ENCODE measurements at places on chromosomes 13 and 19. TPM values are rescaled to one million over a fixed set of nuclear protein-coding genes. Genes with fewer than 3 reads are reported as not detected.

GRCh38 chr13:106151056-106151699, 384.3 kb downstream of the EFNB2 start:
- DNase-seq, result no peak

DNA sequence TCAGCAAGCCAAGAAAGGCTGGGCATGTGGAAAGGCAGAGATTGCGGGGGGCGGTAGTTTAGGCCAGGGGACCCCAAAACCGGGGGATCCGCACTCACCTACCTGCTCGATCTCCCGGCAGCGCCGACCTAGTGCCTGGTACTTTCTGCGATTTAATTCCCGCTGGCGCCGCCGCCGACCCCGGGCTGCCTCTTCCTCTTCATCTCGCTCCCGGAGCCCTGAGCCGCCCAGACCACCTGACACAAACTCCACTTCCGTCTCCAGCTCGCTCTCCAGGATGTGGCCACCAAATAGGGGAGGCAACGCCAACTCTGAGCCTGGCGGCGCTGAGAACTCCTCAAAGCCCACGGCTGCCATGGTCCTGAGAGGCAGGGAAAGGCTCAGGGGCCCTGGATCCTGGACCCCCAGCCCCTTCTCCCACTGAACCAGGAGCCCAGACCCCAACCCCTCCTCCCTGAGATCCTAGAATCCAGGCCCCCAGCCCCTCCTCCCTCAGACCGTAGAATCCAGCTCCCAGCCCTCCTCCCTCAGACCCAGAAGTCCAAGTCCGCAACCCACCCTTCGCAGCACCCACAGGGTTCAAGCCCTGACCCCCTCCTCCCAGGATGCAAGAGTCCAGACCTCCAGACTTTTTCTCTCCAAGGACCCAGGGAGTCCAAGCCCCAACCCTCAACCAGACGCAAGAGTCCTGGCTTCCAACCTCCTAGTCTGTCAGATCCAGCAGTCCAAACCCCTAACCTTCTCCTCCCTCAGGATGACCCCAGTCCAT, 933 bp downstream of the TFPT start:
- DNase-seq, result no peak

DNA sequence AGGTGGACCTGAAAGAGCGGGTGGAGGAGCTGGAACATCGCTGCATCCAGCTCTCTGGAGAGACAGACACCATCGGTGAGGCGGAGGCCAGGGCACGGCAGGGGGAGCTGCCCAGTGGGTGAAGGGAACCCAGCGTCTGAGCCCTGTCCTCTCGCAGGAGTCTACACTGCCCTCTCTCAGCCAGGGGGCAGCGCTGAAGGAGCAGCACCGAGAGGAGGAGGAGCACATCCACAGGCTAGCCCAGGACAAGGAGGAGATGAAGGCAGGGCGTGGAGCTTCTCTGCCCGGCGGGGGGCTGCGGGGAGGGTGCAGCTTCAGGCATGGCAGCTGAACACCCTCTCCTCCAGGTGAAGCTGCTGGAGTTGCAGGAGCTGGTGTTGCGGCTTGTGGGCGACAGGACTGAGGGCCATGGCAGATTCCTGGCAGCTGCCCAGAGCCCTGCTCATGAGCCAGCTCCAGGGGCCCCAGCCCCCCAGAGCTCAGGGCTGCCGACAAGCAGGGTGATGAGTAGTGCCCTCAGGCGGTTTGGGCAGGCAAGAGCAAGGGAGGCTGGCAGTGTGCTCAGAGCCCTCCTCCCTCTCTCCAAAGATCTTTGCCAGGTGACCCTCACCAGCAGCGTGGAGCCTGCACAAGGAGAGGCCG, 31.4 kb upstream of the ZNF492 start:
- DNase-seq, result no peak

DNA sequence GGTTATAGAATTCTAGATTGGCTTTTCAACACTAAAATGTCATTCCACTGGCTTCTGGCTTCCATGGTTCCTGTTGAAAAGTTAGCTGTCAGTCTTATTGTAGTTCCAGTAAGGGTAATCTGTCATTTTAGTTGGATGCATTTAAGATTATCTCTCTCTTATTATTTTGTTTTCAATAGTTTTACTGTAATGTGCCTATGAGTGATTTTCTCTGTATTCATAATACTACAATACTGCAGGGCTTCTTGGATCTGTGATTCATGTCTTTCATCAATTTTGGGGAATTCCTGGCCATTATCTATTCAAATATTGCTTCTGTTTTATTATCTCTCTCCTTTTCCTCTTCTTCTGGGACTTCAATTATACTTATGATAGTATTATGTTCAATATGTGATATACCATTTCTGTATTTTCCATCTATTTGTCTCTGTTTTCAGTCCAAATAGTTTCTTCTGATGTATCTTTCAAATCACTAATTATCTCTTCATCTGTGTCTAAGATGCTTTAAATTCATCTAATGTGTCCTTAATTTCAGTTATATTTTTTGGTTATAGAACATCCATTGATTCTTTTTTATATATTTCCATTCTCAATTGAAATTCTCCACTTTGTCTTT, 101.5 kb downstream of the KCTD15 start:
- no peak for DNase-seq

DNA sequence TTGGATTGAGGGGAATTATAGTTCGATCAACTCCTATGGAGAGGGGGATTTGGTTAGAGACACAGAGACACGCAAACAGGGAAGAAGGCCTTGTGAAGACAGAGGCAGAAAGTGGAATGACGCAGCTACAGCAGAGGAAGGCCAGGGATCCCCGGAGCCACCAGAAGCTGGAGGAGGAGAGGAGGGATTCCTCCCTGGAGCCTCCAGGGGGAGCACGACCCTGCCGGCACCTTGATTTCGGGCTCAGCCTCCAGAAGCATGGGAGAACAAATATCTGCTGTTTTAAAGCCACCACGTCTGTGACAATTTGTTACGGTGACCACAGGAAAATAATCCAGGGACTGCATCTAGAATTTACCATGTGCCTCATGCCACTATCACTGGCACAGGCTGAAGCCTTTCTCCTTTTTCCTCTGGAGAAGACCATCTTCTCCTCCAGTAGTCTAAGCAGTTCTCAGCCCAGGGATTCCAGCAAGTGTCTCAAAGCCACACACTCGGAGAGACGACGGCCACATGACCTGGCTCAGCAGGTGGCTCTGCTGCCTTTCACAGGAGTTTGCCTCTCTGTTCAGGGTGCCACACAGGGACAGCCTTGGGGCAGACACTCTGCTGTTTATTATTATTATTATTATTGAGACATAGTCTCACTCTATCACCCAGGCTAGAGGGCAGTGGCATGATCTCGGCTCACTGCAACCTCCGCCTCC, 39.9 kb upstream of the CCNE1 start:
- peak; percentile 58 for DNase-seq

DNA sequence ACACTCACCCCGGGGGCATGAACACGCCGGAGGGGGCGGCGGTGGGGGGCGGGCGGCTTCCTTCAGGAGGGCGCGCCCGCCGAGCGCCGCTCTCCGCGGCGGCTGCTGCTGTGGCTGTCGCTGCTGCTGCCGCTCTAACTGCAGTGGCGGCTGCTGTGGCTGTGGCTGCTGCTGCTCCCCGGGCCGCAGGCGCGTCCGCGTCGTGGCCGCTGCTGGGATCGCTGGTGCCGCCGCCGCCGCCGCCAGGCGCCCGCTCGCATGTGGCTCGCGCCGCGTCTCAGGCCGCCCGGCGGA, at the start of gene BBC3:
Gene BBC3 (minus strand): TSS at position 279 of the 294 bp plus-strand sequence. CDS start 2,768 bp downstream, outside the sequence.
- DNase-seq, result no peak

DNA sequence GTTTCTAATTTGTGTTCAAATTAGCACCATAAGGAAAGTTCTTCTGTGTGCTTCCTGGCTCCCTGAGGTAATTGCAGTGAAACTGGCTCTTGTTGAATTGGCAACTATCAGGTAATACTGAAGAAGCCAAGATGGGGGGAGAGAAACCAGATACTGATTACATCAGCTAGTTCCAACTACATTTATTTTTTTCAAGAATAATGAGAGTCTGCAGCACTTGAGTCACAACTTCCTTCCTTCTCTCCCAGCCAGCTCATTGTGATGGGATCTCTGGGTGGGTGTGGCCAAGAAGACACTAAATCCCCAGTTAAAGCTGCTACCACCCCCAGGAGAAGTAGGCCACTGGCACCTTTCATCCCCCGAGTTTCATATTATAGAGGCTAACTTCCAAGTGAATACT, 100.7 kb upstream of the RXFP2 start:
- DNase-seq, result no peak

DNA sequence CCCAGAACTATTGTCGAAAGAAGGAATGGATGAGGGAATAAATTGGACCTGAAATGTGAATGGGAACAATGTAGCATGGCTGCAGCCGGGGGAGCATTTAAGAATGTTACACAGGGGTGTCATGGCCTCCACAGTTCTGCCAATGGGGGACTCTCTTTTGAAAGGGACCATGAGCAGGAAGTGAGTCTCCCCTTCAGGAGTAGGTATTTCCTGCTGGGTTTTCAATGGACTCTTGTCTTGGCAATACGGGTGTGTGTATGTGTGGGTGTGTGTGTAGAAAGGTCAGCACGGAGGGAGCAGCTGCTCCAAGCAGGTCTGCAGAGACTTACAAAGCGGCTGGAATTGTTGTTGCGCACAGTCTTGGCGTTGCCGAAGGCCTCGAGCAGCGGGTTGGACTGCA, 24.4 kb downstream of the MYO1F start:
- DNase-seq, result no peak

- DNase-seq, result no peak
Observed at GRCh38 chr13:79112016-79112415, 294.0 kb downstream of the RBM26 start.

DNA sequence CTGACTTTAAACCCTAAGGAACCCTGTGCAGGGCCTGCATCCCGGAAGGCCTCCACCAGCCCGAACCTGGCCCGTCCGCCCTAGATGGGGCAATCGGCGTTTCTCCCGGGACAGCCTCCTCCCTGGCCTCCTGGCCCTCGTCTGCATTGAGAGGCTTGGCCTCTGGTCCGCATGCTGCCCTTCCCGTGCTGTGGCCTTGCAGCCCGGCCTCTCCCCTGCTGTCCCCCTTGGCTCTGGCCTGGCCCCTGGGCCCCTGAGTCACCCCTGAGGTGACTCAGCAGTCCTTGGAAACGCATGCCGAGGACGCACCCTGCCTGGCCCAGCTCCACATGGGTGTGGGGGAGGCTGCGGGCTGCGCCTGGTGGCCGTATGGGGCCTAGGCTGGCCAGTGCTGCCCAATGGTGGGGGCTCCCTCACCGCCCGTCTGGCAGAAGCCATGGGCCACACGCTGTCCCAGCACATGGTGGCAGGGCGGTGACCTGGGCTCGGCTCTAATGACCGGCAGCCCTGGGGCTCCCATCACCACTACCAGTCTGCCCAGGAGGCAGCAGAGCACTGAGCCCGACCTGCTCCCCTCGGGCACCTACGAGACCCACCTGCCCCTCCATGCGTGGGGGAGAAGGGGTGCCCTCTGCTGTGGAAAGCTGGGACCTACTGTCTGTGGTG, 25.7 kb downstream of the SH3GL1 start:
- DNase-seq, result no peak

GRCh38 chr19:287381-287871, 3.8 kb downstream of the PLPP2 start:
- DNase-seq, result no peak

DNA sequence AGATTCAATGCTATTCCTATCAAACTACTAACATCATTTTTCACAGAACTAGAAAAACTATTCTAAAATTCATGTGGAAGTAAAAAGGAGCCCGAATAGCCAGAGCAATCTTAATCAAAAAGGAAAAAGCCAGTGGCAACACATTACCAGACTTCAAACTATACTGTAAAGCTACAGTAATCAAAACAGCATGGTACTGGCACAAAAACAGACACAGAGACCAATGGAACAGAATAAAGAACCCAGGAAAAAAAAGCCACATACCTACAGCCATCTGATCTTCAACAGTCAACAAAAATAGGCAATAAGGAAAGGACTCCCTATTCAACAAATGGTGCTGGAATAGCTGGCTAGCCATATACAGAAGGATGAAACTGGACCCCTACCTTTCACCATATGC, 10.4 kb upstream of the SOHLH2 start:
- DNase-seq, result no peak

DNA sequence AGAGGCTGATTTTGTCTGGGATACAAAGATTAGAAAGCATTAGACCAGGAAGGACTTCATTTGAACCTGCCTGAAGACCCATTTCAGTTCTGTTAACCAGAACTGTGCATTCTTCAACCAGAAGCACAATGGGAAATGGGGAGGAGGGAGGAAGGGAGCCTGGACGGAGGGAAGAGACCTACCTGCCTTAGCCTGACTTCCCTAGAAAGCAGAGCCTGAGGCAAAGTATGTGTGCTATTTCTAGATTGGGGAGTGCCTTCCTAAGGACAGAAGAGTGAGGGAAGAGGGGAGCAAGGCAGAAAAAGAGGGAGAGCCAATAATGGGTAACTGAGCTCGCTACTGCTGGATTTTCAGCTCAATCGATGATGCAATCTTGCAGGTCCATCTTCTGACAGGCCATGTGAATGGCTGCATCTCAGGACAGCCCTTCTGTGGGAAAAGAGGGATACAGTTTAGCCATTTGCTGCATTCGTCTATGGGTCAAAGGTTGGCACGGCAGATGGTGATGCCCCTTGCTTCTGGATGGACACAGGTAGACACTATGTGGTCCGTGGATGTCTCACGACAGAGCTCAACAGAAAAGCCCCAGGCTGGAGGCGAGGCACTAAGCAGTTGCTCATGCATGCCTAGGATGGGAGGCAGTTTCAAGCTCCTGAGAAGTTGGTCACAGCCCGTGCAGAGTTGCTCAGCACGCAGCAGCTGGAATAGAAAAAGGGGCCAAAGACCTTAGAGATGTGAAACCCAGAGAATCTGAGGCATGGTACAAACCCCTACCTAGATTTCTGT, 78.8 kb upstream of the UBL3 start:
- DNase-seq, result no peak

DNA sequence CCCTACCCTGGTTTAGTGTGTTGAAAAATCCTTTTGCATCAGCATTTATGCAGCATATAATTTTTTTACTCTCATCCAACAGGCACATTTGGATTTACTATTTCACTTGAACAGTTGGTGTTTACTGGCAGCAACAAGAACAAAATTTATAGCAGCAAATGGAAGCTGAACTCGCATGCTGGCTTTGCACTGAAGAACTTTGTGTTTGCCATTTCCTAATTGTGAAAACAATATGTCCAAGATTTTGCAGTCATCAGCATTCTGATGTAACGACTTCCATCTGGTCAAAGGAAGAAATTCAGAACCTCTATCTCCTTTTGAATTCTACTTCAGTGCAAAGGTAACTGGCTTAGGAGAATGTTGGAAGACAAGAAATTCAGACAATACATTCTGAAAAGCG, 131.0 kb downstream of the DLEU7 start:
- no peak for DNase-seq

The LMTK3 gene
- total RNA-seq, result 12.7 TPM

The SEMA6B gene
- 26.6 TPM for total RNA-seq

The SULT2A1 gene
- not detected for total RNA-seq

The CGB8 gene
- total RNA-seq, result not detected

The GARIN5A gene
- total RNA-seq, result 11.6 TPM

The DACH1 gene
- 37.1 TPM for total RNA-seq

The ZNF83 gene
- 72.1 TPM for total RNA-seq

The ZNF724 gene
- 22.1 TPM for total RNA-seq

The CFD gene
- total RNA-seq, result 1.3 TPM

Measured in progenitor cell of endocrine pancreas (in vitro differentiated cells).